Cardiac septum (tissue), 1 donor: ENCODE measurements at places on chromosomes 1 and 21.

DNA sequence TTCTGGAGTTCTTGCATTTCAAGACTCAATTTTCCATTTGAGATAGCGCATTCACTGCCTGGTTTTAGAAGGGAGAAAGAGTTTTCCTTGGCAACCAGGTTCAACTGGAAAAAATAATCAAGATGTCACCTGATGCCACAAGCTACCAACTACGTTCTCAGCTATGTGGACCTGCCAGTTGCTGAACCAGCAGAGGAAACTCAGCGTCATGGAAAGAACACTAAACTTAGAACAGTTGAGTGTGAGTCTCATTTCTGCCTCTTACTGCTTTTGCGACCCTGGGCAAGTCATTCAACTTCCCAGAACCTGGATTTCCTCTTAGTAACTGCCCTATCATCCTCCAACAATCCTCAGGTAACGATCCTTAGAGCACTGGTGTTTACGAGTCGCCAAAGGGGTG lies 373.0 kb upstream of the ESRRG start:
- no peak for DNase-seq

DNA sequence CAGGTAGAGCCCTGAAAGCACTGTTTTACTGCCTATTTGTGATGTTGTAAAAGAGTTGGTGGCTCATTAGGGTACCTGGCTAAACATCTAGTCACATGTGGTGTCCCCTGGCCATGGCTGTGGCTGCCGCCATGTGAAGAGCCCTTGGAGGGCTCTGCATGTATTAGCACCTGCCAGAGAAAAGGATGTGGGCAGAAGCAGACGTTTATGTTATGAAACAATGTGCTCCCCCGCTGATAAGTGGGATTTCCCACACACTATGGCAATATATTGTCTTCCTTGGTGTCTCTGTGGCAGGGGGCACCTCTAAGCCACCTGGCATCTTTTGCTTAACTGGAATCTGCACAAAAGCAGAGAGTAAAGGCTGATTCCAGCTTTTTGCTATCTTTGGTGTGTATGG lies 9.6 kb downstream of the TENT5C start:
- DNase-seq, result no peak

- DNase-seq, result no peak
Measured at GRCh38 chr1:177311586-177311985, 140.8 kb downstream of the BRINP2 start.

DNA sequence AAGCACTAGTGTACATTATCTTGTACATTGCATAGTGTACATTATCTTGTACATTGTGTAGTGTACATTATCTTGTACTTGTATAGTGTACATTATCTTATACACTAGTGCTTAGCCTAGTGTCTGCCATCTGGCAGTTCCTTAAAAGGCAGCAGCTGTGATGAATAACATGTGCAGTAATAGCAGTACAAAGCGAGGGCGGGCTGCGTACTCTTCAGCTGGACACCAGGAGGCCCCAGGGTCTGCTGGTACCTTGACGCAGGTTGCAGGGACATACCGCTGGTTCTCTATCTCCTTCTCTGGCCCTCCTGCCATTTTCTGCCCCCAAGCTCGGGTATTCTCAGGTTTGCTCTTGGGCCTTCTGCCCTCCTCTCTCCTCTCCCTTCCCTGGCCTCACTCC lies 149.6 kb downstream of the SEC16B start:
- no peak for DNase-seq

DNA sequence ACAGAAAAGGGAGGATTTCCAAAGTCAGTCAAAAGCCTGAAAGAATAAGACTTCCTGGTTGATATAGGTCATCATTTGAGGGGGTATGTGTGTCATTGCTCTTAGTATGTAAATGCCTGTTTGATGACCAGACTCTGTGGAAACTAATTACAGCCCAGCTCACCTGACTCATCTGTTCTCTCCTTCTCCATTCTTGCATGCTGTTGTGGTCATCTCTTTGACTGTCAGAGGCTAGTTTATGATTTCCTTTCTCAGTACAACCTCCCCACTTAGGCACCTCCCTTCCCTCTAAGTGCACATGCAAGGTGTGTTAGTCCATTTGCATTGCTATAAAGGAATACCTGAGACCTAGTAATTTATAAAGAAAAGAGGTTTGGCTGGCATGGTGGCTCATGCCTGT lies 2.4 kb upstream of the C1orf116 start:
- DNase-seq, result no peak
